Mucosa of descending colon (tissue), 3 donors: ENCODE measurements at places on chromosomes 12 and 14. TPM values are rescaled to one million over a fixed set of nuclear protein-coding genes. Genes with fewer than 3 reads are reported as not detected.

CCDC196 gene
- total RNA-seq = 0.98 TPM

DNA sequence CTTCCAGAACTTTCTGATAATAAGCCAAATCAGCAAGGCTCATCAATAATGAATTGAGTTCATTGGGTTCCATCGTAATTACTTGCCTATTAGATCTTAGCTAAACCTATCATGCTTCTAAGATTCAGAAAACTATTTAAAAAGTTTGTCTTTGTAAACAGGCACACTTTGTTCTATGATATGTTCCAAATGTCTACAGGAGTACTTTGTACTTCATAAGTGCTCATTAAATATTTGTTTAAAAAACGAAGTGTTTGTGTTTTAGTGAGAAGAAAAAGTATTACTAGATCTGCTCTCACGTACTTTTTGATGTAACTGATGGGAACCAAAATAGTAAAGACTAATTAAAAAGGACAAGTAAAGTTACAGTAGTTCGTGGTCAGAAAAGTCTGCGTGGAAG lies 172.8 kb upstream of the FLRT2 start:
- DNase-seq = no peak

DNA sequence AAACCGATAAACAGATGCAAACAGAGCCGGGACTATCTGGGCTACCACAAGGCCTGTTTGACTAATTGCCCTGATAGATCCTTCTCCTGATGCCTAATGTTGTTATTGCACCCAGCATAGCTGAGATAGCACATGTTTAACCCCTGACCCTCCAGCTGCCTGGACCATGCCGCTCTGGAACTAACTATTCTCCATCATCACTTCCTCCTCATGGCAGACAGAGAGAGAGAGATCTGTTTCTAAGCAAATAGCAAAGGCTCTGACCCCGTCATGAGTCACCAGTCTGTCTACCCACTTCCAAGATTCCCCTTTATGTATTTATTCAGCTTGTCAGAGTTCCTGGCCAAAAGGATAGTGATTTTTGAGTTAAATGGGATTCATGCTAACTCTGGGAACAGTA lies 58.2 kb upstream of the FLRT2 start:
- no peak for DNase-seq

- DNase-seq = no peak
These were observed 116.8 kb downstream of the DAAM1 start for GRCh38 chr14:59305231-59305630.

- DNase-seq = no peak
These were observed 113.7 kb downstream of the BMP4 start for GRCh38 chr14:53842938-53843337.

DNA sequence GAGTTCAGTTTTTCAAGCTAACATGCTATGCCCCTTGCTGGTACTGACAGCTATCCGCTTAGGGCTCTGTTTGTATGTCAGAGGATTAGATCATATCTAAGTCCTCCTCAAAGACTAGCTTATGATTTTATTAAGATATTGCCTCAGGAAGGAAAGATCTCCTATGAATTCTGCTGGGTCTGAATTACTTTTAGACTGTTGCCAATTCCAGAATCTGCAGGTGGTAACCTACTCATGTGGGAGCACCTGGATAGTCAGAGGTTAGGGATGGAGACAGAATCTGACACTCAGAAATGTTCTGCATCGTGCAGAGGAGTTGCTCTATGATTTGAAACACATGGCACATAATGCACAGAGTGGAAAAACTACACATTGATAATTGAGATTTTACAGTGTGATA lies 843.4 kb downstream of the SLC6A15 start:
- DNase-seq = no peak

CEBPE gene
- not detected for total RNA-seq

TROAP gene
- 4.4 TPM for total RNA-seq

GRCh38 chr14:76352639-76353281 lies 23.2 kb upstream of the ESRRB start:
- peak; percentile 55 for DNase-seq

GRCh38 chr14:103118663-103119404 lies 4.4 kb upstream of the TNFAIP2 start:
- DNase-seq = peak; percentile 66

GRCh38 chr14:71466251-71466650 lies 466.0 kb upstream of the RGS6 start:
- no peak for DNase-seq
